ENCODE measurements at places on chromosomes 5 and 9.

DNA sequence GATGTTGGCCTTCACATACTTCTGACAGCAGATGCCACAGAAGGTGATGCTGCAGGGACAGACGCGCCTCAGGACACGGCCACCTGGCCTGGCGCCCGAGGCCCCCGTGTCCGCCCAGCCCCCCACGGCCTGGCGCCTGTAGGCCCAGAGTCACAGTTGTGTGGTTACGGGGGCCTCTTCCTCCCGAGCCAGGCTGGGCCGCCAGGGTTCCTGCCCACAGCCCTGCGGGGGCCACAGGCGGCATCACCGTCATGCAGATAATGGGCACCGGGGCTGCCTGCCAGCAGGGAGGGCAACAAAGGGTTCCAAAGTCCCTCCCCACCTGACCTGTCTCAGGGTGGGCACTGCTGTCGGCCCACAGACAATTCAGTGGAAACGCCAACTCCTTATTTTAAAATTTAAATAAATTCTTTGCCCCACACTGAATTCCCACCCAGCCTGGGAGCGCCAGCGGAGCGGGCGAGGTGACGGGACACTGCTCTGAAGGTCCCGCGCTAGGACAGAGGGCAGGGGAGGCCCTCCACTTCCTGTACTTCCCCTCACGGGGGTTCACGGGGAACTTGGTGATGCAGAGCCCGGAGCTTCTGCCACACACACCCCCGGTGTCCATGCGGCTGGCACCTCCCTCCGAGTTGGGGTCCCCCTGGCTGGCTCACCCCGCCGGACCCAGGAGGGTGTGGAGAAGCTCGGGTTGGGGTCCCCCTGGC lies 40.6 kb downstream of the EXOC3 start:
- H3K36me3 ChIP-seq: no peaks in the 10 kb centered on the region
- no peak for DNase-seq
- no peak overlapping the region for H3K4me3 ChIP-seq
- peaks cover 17% of the 10 kb centered on the region for H3K27me3 ChIP-seq
- H3K4me1 ChIP-seq: peaks cover 17% of the 10 kb centered on the region

GRCh38 chr5:2196989-2197619 lies 314.4 kb upstream of the IRX4 start:
- H3K4me1 ChIP-seq: no peaks in the 10 kb centered on the region
- no peaks in the 10 kb centered on the region for H3K36me3 ChIP-seq
- no peak overlapping the region for H3K4me3 ChIP-seq
- DNase-seq: no peak
- no peak overlapping the region for H3K27ac ChIP-seq
- no peaks in the 10 kb centered on the region for H3K27me3 ChIP-seq

DNA sequence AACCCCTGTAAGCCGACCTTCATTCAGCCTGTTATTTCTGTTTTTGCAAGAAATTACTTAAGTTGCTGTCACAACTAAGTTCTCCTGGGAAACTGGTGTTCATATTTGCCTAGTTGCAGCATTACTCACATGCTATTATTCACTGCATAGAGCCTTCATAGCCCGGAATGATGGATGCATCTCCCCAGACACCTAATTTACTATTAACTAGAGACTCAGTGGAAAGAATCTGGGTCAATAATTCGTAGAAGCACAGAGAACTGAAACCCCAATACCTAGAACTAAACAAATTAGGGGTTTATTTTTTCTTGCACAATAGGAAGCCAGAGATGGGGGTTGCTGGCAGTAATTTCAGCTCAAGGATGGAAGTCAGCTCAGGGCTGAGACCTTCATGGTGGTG lies 45.7 kb upstream of the FAM170A start:
- no peaks in the 10 kb centered on the region for H3K36me3 ChIP-seq
- DNase-seq: no peak
- H3K4me1 ChIP-seq: no peaks in the 10 kb centered on the region

- no peak for DNase-seq
- H3K4me3 ChIP-seq: no peak overlapping the region
- H3K4me1 ChIP-seq: no peaks in the 10 kb centered on the region
- H3K27ac ChIP-seq: no peak overlapping the region
- H3K36me3 ChIP-seq: no peaks in the 10 kb centered on the region
- no peaks in the 10 kb centered on the region for H3K27me3 ChIP-seq
Measured at GRCh38 chr5:80055491-80056170, 20.5 kb downstream of the THBS4 start.

DNA sequence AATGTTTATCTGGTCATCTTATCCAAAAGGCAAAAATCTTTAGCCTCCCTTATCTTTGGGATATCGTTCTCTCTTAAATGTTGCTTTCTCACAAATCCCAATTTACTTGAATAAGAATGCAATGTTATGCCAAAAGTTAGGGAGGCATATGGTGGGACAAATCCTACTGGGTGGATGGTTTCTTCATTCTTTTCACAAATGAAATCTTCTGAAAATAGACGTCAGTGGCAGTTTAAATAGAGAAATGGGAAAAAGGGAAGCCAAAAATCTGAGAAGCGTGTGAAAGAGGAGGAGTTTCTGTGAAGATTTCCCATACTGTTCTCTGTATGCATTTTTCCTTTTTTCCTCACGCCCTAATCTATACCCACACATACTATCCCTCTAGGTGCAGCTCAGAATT lies 2.5 kb upstream of the PCDHAC1 start:
- no peak for DNase-seq
- no peak overlapping the region for H3K4me3 ChIP-seq
- peaks cover 28% of the 10 kb centered on the region for H3K27me3 ChIP-seq
- H3K27ac ChIP-seq: no peak overlapping the region
- H3K4me1 ChIP-seq: peaks cover 20% of the 10 kb centered on the region
- H3K36me3 ChIP-seq: no peaks in the 10 kb centered on the region

DNA sequence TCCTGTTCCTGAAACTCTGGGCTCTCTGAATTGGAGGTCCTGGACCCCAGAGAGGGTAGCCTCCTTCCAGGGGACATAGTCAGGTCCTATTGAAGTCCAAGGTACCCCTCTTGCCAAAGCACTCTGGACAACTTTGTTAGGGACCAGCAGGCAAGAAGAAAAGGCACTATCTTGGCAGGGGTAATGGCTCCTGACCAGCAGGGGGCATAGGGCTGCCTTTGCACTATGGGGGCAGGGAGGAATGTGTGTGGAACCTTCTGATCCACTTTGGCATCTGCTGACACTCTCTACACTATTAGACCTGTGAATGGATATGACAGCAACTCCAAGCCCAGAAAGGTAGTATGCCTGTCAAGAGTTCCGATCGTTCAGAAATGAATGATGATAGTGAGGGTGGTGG lies 179.0 kb upstream of the CD180 start:
- no peak for DNase-seq
- H3K27ac ChIP-seq: no peak overlapping the region
- no peaks in the 10 kb centered on the region for H3K27me3 ChIP-seq
- no peaks in the 10 kb centered on the region for H3K4me1 ChIP-seq

DNA sequence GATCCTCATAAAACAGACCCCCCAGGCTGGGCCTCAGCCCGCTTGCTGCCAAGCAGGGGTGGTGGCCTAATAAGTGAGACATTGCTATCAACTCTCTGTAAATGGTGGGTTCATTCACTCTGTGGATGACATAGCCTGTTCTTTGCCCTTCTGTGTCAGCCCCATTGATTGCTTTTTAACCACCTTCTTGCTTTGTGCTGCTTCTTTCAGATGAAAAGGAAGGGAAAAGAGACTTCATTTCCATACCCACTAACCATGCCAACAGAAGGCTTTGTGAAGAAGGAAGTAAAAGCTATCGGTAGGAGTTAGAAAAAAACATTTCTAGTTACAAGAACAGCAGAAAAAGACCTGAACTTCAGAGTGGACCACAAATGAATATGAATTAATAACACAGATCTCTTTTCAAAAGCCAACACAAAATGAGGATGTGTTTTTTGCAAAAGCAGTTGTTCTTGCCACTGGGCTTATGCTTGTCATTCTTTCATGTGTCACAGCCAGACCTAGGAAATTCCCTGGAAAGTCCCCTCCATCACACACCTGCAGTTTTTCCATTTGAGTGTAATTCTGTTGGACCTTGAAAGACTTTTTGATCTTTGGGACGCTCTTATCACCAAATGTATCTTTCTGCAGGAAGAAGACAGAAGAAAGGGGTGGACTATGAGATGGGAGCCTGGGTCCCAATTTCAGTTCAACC lies 507.7 kb downstream of the CCDC171 start:
- no peak for DNase-seq
- H3K27ac ChIP-seq: no peak overlapping the region
- no peaks in the 10 kb centered on the region for H3K4me1 ChIP-seq

DNA sequence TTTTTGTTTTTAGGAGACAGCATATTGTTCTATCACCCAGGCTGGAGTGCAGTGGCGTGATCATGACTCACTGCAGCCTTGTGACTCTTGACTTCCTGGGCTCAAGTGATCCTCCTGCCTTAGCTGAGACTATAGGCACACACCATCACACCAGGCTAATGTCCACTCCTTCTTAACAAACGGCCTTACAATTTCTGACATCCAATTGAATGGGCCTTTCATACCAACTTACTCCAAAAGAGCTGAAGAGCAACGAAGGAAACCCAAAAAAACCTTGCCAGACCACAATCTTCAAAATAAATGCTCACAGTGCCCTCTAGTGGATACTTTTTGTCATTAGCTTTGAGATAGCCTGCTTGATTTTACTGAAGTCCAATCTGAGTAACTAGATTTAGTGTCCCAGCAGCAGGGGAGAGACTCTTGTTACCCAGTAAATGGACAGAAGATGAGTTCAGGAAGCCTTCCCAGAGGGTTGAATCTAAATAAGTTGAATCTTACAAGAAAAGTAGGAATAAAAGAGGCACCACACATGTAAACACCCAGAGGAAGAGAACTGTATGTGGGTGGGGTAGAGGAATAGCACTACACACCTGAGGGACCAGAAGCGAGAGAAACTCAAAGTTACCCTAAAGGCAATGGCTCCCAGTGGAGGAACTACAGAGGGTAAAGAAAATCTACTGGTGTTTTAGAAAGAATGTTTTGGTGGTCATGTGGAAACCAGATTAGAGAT lies 9.3 kb downstream of the ZNF622 start:
- H3K4me3 ChIP-seq: no peak overlapping the region
- peaks cover 91% of the 10 kb centered on the region for H3K36me3 ChIP-seq
- H3K4me1 ChIP-seq: peaks cover 12% of the 10 kb centered on the region
- DNase-seq: no peak
- H3K27ac ChIP-seq: no peak overlapping the region

- H3K27ac ChIP-seq: no peak overlapping the region
- no peaks in the 10 kb centered on the region for H3K36me3 ChIP-seq
- H3K4me1 ChIP-seq: no peaks in the 10 kb centered on the region
- H3K4me3 ChIP-seq: no peak overlapping the region
- no peaks in the 10 kb centered on the region for H3K27me3 ChIP-seq
Measured at GRCh38 chr5:163887854-163888253, 382.4 kb downstream of the MAT2B start.

- H3K36me3 ChIP-seq: no peaks in the 10 kb centered on the region
- DNase-seq: peak; percentile 13
- no peak overlapping the region for H3K27ac ChIP-seq
- peak overlapping the region; percentile 35 for H3K4me3 ChIP-seq
- peaks cover 18% of the 10 kb centered on the region for H3K27me3 ChIP-seq
- H3K4me1 ChIP-seq: peaks cover 29% of the 10 kb centered on the region
Measured at GRCh38 chr9:132486706-132487350, 76.8 kb downstream of the CFAP77 start.

GRCh38 chr5:147565524-147565923 lies 55.7 kb upstream of the DPYSL3 start:
- H3K27ac ChIP-seq: no peak overlapping the region
- no peaks in the 10 kb centered on the region for H3K4me1 ChIP-seq
- no peak overlapping the region for H3K4me3 ChIP-seq
- H3K36me3 ChIP-seq: no peaks in the 10 kb centered on the region
- H3K27me3 ChIP-seq: no peaks in the 10 kb centered on the region
- no peak for DNase-seq

- no peaks in the 10 kb centered on the region for H3K27me3 ChIP-seq
- no peak overlapping the region for H3K4me3 ChIP-seq
- H3K36me3 ChIP-seq: no peaks in the 10 kb centered on the region
- no peak overlapping the region for H3K27ac ChIP-seq
- no peaks in the 10 kb centered on the region for H3K4me1 ChIP-seq
Measured at GRCh38 chr5:54007827-54008777, 302.3 kb downstream of the ARL15 start.

GRCh38 chr5:167555565-167556166 lies 735.8 kb upstream of the WWC1 start:
- no peak overlapping the region for H3K27ac ChIP-seq
- no peaks in the 10 kb centered on the region for H3K4me1 ChIP-seq
- no peaks in the 10 kb centered on the region for H3K36me3 ChIP-seq
- H3K4me3 ChIP-seq: no peak overlapping the region

DNA sequence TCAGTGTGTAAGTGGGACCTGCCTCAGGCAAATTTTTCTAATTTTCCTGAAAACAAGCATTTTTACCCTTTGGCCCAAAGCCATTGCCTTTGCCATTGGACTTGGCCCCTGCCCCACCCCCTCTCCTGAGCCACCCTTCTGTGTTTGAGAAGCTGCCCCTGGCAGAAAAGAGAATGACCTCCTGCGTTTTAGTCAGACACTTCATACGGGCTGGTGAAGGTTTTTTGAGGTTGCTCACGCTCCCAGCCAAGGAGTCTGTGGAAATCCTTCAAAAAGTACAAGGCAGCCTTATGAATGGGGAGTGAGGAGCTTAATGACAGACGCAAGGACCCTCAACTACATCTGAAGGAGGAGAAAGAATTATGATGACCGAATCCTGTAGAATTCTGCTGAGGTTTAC lies 308.9 kb downstream of the SLIT3 start:
- no peak for DNase-seq
- H3K36me3 ChIP-seq: no peaks in the 10 kb centered on the region
- H3K27me3 ChIP-seq: no peaks in the 10 kb centered on the region
- H3K27ac ChIP-seq: no peak overlapping the region
- H3K4me3 ChIP-seq: no peak overlapping the region
- H3K4me1 ChIP-seq: no peaks in the 10 kb centered on the region

DNA sequence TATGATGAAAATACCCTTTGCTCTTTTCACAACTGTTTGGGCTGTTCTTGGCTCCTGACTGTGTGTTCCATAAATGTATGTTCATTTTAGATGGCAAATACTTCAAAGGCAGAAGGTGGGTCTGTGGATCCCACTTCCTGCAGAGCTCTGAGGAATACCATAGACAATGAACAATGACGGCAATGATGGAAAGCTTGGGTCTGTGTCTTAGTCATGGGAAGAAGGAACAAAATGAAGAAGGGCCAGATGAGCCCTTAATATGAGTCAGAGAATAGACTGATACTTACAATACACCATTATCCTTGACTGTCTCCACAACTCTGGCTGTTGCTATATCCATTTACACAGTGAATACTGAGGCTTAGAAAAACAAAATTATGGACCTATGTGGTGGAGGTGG lies 126.0 kb downstream of the SLIT3 start:
- H3K36me3 ChIP-seq: no peaks in the 10 kb centered on the region
- H3K27me3 ChIP-seq: no peaks in the 10 kb centered on the region
- H3K27ac ChIP-seq: no peak overlapping the region
- H3K4me3 ChIP-seq: no peak overlapping the region

DNA sequence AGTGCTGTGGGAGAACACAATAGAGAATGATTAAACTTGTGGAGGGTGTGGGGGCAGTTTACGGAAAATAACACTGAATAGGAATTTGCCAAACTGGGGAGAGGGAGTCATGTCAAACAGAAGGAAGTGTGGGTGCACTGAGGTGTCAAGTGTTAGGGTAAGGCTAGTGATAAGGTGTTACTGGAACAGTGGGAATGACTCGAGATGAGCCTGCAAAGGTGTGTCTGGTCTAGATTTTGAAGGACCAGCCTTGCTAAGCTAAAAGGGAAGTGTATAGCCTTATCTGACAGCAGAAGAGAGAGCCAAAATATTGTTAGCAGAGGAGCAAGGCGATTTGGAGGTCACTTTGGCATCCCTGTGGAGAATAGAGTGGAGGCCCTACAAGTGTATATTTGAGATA lies 4.2 kb downstream of the CNOT6 start:
- no peak overlapping the region for H3K27ac ChIP-seq
- DNase-seq: no peak
- peaks cover 30% of the 10 kb centered on the region for H3K4me1 ChIP-seq
- no peak overlapping the region for H3K4me3 ChIP-seq
- no peaks in the 10 kb centered on the region for H3K27me3 ChIP-seq
